ENCODE measurements at places on chromosomes 5 and 9.

DNA sequence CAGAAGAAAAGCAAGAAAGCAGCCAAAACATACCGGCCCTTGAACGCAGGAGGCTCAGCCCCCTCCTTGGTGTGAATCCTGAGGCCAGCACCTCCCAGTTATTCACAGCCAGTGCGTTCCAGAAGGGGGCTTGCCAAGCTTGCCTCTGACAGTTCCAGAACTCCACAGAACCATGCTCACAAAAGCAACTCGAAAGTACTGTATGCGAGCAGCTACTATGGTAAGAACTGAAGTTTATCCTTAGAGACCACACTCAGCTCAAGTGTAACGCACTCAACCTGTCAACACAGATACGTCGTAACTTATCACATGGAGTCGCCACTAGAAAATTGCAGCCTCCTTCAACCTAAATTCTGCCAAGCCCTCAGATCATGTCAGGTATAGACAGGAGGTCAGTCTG is 1.4 kb downstream of the UBAC1 start:
- DNase-seq, result no peak

DNA sequence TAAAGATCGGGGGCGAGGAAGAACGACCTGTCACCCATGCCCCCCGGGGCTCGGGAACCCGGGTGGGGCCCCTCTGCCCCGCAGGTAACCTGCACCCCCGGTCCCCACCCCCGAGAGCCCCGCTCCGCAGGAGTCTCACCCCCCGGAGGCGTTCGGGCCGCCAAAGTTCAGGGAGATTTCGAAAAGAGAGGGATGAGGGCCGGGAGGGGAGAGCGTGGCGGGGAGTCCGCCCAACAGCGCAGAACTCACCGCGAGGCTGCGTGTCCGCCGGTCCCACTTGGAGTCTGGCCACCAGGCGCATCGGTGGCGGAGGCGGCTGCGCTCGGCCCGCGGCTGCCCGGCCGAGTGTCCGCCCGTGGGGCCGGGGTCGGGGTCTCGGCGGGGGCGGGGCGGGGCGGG is at the start of gene PHF19:
TSS of gene PHF19 (minus strand) at position 347 of the 399 bp plus-strand sequence. CDS start 2,447 bp downstream, outside the sequence.
- no peak for DNase-seq

DNA sequence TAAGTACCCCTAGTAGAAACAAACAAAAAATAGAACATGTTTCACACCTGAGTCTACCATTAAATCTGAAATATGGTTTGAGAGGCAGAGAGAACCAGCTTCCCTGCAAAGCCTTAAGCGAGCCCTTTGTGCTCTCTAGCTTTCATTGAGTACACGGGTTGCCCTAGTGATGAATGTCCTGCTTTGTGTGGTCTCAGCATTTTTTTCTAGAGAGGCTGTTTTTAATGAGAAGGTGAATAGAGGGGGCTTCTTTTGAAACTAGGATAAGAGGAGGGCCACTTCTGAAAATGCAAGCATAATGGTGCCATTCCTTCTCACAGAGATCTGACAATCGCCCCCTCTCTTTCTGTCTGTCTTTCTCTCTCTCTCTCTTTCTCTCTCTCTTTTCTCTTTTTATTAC is 131.3 kb downstream of the MACIR start:
- no peak for DNase-seq

DNA sequence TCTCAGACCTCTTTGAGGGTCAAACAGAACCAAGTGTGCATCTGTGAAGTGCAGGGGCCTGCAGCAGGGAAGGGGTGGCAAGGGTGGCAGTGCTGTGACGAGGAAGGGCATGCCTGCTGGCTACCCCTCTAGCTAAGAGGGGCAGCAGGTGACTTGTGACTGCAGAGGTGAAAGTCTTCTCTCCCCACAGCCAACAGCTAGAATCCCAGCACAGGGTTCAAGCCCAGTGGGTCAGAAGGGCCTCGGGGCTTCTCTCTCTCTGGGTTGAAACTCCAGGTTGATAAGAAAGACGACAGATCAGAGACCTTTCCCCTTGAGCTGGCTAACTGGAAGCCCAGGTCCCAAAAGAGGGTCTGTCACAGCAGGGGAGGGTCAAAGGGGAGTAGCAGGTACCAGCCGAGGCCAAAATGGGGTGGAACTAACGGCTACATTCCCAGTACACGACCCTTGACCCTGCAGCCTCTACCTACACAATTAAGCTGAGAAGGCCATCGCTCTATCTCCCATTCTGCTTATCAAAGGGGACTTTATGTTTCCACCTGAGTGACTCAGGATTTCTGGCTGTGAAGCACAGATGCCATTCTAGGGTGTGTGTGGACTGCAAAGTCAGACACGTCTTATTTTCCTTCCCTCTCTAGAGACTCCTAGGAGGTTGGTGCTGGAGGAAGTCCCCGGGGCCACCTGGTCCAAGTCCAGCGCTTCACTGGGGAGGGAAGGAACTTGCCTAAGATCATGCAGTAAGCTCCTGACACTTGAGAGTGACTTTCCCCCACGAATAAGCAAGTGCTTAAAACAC is 14.6 kb downstream of the ANKS6 start:
- DNase-seq, result no peak

- DNase-seq, result no peak
Measured at GRCh38 chr9:118761016-118761790, 608.0 kb downstream of the BRINP1 start.

DNA sequence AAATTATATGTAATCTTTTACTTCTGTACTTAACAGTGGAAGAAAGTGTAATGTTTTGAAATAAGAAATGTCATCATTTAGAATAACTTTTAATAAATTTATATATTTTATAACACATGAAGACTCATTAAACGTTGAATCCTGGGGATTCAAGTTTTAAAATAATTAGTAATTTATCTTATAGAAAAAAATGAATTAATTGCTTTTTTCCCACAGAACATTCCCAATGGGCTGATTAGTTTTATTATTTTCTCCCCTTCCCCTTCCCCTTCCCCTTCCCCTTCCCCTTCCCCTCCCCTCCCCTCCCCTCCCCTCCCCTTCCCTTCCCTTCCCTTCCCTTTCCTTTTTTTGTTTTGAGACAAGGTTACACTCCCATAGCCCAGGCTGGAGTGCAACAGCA is 79.7 kb downstream of the MRPS30 start:
- no peak for DNase-seq

GRCh38 chr5:95973793-95974325 is 12.2 kb upstream of the ELL2 start:
- no peak for DNase-seq

DNA sequence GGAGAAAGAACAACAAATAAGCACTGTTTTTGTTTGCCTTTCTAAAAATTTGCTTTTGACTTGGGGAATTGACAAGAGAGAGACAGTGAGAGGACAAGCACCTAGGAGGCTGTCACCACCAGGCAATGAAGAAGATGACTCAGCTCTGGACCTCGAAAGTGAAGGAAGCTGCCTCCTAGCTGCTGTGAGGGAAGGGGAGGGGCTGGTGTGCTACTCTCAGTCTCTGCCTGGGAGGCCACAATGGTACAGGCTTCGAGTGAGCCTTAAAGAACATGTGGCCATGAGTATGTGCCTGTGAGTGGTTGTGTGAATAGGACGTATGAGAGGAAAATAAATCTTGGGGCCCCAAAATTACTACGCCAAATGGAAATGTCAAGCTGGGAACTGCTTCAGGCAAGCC is 7.1 kb upstream of the PLK2 start:
- DNase-seq, result no peak

DNA sequence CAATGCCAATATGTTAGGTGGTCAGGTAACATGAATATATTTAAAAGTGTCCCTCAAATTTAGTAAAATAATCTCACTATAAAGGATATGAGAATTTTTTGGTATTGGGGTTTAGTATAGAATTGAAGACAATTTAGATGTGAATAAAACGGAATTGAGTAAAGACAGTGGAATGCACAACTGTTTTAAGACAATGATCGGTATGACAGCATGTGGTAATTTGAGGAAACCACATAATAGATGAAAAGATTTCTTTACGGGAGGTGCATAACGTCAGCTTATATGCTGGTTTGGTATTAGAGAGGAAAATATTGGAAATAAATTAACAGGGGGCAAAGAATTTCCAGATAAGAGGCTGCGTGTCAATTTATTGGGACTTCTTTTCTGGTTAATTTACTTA is 1043.2 kb downstream of the CDH18 start:
- DNase-seq, result no peak

- no peak for DNase-seq
Measured at GRCh38 chr9:970151-970996, 6.1 kb upstream of the DMRT3 start.

- no peak for DNase-seq
Measured at GRCh38 chr5:67897980-67898379, 317.6 kb upstream of the PIK3R1 start.

- no peak for DNase-seq
Measured at GRCh38 chr5:52773342-52773741, 14.4 kb upstream of the ITGA1 start.

DNA sequence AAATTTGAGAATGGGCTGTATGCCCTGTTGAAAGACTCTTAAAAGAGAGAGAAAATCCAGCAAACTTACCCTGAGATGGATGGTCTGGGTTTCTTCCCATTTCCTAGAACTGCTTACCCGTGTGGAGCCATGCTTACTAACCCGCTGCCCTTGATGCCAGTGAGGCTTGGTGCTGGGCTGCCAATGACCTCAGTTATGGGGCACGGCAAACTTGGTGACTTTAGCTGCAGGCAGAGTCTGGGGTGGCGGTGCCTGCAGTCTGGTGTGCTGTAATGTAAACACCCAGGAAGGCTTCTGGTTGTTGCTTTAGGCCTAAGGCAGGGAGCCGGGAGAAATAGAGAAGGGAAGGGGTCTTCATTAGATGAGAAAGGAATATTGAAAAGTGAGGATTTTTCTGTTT is 7.3 kb upstream of the TENT4A start:
- DNase-seq, result no peak

DNA sequence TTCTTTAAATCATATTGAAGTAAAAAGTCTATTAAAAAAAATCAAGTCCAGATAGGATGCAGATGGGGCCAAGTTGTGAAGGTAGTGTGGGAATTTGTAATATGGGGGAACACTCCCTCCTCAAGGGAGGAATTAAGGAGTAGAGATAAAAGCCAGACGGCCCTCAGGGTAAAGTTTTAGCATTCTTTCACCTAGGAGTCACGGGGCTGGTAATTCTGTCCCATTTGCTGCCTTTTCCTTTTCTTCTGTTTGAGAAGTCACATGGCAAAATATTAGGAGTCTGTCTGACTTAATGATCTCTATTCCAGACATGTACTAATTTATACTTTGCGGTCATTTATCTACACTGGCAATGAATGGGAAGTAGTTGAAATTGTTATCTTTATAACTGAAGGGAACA is 61.9 kb downstream of the SNX24 start:
- DNase-seq, result no peak

DNA sequence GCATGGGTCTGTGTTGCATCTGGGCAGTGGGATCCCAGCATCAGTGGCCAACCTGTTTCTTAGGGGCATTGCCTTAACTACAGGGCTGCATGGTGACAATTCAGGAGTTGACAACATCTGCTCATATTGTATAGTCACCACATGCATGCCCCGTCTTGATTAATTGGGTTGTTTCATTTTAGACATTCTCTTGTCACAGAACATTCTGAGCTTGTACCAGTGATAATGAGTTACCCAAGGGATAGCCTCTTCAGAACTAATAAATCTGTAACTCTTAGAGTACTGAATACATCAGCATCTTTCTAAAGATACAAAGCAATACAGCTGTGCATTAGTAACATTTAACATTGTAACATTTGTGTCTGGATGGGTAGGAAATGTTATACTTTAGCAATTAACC is 426.5 kb upstream of the CD180 start:
- no peak for DNase-seq

GRCh38 chr9:123998278-123998925 is 13.2 kb upstream of the LHX2 start:
- DNase-seq, result no peak

DNA sequence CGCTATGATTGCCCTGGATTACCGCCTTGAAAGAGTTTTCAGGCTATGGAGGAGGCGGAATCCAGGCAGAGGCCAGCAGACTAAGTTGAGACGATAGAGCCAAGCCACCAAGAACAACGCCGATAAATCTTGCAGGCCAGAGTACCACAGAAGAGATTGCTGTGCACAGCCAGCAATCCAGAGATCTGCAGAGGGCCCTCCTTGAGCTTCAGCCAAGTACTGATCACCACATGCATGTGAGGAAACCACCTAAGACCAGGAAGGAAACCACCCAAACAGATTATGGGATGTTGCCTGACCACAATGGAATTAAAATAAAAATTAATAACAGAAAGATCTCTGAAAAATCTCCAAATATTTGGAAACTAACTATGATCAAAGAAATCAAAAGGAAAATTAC is 74.9 kb downstream of the GCNT4 start:
- DNase-seq, result no peak

DNA sequence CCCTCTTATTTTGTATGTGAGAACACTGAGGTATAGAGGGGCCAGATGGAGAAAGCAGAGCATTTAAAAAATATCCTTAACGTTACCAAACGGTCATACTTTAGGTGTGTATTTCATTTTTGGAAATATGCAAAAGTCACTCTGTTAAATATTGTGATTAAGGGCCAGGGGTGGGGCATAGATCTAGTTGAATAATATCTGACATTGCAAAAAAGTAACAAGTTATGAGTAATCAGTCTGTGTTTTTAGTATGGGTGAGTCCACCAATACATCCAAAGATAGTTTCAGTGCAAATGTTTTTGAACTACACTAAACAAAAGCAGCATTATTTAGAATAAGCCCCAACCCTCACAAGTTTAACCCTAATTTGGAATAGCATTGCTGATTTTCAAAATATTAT is 45.3 kb upstream of the CCDC112 start:
- DNase-seq, result no peak

- DNase-seq, result no peak
Measured at GRCh38 chr5:109718632-109719031, 28.9 kb downstream of the MAN2A1 start.

GRCh38 chr5:37867654-37868053 is 27.8 kb upstream of the GDNF start:
- no peak for DNase-seq

- no peak for DNase-seq
Measured at GRCh38 chr5:79856456-79857055, 134.5 kb downstream of the MTX3 start.

GRCh38 chr5:149959406-149960236 is 937 bp upstream of the SLC26A2 start:
- DNase-seq, result peak; percentile 27

DNA sequence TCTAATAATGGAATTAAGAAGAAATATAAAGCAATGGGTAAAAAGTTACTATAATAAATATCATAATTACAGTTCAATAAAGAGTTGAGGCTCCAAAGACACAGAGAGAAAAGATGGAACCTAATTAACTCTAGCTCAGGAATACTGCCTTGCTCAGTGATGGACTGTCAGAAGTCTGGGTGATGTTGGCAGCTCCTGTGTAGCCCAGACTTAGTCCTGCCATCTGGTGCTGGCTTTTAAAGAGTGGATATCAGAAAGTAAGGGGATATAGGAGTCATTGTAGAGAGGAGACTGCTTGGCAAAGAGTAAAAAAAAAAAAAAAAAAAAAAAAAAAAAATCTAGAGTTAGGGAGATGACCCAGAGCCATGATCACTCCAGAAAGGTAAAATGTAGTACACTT is 551.9 kb upstream of the DMAC1 start:
- no peak for DNase-seq

GRCh38 chr9:71333321-71333720 is 211.9 kb upstream of the TRPM3 start:
- DNase-seq, result no peak

GRCh38 chr5:43244823-43245565 is 53.0 kb downstream of the NIM1K start:
- DNase-seq, result no peak

- DNase-seq, result no peak
Measured at GRCh38 chr9:132993511-132993939, 15.0 kb downstream of the GFI1B start.

GRCh38 chr9:134515026-134515821 is 126.4 kb upstream of the COL5A1 start:
- no peak for DNase-seq

- no peak for DNase-seq
Measured at GRCh38 chr5:120405923-120406322, 58.2 kb upstream of the PRR16 start.
